ENCODE measurements at places on chromosomes 11 and 22.

DNA sequence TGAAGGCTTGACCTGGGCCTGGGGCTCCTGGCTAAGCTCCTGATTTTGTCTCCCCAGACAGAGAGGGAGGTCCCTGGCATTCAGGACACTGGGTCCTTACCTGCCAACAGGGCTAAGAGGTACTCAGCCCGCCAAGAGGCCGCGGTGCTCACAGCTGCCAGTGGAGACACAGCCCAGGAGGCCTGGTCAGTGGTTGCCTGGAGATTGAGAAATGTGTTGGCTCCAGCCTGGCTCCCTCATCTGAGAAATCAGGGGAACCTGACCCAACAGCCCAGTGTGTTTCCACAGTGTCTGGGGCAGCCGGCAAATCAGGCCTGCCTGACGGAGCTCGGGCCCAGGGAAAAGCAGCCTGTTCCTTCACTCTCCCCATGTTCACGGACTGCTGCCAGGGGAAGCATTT, 79.4 kb upstream of the NAV2 start:
- DNase-seq = no peak

DNA sequence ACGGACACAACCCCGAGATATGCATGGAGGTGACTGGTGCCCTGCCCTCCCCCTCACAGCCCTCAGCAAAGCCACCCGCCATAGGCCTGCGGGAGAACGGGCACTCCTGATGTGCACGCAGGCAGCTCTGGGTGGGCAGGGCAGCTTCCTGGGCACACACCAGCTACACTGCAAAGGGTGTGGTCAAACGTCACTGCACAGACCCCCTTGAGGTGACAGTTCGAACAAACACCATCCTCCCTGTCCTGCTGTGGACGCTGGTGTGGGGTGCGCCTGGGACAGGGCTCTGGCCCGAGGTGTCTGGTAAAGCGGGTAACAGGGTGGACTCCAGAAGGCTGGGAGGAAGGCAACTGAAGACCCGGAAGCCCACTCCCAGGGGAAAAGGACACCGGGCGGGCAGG, 21.9 kb upstream of the MOB2 start:
- DNase-seq = no peak

GRCh38 chr11:32892355-32893092, at the start of gene QSER1:
Gene QSER1, plus strand, starts transcription at chr11:32892811. Its CDS starts 315 bp downstream, at chr11:32893126.
- peak; percentile 65 for DNase-seq

GRCh38 chr11:61885784-61886580, 5.4 kb downstream of the FADS3 start:
- no peak for DNase-seq

DNA sequence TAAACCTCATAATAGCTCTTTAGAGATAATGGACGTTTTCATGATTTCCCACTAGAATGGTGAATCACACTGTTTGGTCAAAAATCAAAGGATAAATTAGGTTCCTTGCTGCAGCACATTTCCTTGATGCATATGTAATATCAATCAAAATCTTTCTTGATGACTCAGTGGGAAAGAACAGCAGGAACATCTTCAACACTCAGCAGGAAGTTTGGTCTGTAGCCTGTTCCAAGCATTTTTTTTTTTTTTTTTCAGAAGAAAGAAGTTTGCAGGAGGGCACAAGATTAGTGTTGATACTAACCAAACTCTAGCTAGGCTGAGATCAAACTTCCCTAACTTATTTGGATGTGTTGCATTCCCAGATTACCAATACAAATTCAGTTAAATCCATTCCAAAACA, 1529.8 kb downstream of the FAM181B start:
- no peak for DNase-seq

GRCh38 chr11:8023831-8024555, 36.9 kb downstream of the EIF3F start:
- no peak for DNase-seq

All from activated T-cell treated with anti-CD3 and anti-CD28 coated beads for 48 hours (primary cell).